ENCODE measurements at places on chromosomes 5 and 9.

DNA sequence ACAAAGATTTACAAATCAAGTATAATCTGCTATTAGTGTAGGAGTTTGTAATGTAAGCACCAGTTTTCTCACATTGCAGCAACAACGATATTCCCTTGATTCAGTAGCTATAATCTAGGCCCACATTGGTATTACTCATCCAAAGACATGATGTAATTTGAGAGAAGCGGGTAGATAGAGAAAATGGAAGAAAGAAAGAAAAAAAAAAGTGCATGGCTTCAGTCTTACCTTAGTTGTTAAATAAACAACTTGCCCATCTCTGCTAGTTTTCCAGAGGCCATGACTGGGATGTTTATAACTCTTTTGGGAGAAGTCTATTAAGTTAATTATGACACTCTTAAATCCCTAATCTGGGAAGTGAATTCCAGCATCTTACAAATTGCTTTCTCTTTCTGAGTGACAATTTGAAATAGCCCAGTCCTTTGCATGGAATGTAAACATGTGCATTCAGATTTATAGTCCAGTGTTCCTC is 2.8 kb downstream of the MELK start:
- DNase-seq: no peak

DNA sequence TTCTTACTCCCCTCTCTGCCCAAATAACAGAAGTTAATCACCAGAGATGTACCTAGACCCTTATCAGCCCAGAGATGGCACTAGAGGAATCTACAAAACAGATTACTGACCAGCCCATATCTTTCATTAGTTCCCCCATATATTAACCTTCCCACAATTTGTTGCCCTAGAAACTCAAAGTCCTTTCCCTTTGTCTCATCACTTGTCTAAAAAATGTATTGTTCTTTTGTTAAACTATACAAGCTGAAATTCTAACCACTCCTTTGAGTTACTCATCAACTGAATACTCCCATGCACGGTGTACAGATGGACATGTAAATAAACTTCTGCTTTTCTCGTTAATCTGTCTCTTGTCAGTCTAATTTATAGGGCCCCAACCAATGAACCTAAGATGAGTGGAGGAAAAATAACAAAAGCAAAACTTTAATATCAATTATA is 130.9 kb downstream of the CCDC192 start:
- DNase-seq: no peak

DNA sequence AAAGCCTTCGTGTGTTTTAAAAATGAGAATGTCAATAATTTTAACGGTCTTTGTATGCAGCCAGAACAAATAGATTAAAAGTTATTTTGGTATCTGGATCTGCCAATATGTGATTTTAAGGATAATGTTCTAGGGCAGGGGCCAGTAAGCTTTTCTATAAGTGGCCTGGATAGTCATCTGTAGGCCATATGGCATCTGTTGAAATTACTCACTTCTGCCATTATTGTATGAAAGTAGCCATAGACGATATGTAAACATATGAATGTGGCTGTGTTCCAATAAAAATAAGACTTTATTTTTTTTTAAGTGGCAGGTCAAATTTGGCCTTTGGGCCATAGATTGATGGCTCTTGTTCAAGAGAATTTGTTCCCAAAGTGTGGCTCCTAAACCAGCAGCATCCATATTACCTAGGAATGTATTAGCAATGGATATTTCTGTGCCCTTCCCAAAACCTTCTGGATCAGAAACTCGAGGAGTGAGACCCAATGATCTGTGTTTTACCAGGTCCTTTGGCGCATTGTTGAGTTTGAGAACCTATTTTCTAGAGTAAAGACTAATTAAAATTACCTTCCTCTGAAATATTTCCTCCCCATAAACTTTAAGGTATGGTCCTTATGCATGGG is 55.9 kb downstream of the C6 start:
- no peak for DNase-seq

DNA sequence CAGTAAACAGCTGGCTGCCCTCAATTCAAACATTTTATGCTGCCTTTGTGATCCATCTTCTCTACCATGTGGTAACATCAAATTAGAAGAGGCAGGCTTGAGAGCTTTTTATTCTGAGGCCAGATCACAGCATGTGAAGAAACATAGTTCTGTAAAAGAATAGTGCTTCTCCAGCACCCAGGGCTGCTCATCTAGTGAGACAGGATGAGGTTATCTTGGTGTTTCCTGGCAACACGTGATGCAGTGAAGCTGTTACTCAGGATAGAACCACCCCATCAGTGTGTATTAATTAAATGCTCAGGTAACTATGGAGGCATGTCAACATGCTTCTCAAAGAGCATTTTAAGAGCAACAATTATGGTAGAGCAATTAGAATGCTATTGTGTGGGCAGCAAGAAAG is 400.5 kb upstream of the ACO1 start:
- no peak for DNase-seq

DNA sequence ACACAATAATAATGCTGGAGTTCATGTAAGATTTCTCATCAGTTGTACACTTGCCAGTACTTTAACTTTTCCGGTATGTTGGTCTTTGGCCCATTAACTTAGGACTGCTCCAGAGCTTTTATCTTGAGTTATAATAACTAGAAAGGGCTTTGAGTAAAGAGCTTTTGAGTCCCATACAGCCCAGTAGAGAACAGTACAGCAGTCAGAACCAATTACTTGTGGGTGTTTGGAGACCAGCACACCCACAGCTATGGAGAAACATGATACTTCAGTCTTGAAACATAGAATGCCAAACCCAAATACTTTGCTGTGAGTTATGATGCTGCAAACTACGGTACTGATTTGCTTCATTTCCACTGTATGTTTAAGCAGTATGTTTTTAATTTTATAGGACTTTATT is 374.3 kb downstream of the CCDC171 start:
- no peak for DNase-seq

DNA sequence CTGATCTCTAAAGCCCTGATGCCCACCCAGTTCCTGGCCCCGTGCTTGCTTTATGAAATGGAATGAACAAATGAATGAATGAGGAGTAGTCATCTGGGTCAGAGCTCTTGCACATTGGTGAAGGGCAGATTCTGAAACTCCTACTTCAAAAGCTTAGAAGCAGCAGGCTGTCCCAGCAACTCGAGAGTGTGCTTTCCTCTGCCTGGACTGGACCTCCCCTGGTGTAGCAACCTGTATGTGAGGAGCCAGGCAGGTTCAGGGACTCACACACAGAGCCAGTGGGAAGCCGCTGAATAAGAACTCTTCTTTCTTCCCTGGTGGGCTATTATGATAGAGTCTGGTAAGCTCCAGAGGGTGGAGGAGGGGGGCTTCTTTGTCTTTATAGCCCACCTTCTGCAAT is 396.4 kb downstream of the CDK5RAP2 start:
- no peak for DNase-seq

DNA sequence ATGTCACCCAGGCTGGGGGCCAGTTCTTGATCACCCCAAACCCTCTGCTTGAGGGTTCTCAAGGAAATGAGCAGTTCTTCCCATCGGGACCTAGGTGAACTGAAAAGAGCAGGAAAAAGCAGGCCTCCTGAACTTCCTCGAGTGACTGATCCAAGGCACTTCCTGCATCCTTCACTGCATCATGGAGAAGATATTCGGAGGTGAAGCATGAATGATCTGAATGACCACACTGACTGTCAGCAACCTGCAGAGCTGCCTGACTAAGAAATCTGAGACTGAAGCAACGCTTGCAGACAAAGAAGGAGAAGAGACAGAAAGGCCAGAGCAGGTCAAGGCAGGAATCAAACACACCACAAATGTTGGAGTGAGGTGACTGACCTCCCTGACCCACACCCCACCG is 420.2 kb downstream of the AGTPBP1 start:
- DNase-seq: no peak

Measured in NCI-H2029 treated with DMSO at 0.1 percent for 48 hours (cell line).